ENCODE measurements at places on chromosomes 12 and 14. TPM values are rescaled to one million over a fixed set of nuclear protein-coding genes. Genes with fewer than 3 reads are reported as not detected.

DNA sequence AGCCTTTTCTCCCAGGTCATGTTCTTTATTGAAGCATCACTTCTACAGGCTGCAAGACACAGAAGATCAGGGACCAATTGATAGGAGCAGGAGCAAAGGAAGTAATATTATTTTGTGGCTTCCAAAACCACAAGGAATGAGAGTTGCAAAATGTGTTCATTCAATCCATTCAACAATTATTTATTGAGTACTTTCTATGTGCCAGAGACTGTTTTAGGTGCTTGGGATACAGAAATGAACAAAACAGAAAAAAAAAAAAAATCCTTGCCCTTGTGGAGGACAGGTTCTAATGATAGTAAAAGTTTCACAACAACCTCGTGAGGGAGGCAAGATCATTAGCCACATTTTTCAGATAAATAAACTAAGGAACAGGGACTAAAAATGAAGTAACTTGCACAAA is 20.1 kb upstream of the DACT1 start:
- no peak for DNase-seq

DNA sequence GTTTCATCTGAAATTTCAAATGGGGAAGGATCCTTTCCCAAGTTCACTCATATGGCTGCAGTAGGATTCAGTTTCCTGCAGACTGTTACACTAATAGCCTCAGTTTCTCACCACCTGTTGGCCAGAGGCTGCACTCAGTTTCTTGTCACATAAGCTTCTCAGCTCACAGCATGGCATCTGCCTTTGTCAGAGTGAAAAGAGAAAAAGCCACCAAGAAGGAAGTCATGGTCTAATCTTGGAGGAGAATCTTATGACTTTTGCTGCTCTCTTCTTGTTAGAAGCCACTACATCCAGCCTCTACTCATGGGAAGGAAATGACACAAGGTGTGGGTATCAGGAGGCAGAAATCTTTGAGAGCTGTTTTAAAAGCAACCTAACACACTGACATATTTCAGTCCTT is 39.4 kb upstream of the BTG1 start:
- no peak for DNase-seq

- no peak for DNase-seq
These were observed 604 bp downstream of the HCFC2 start for GRCh38 chr12:104064842-104065427.

GRCh38 chr14:69268223-69268622 is 8.3 kb downstream of the GALNT16 start:
- DNase-seq = no peak

GRCh38 chr14:71061458-71061857 is 154.2 kb downstream of the PCNX1 start:
- DNase-seq = no peak

DNA sequence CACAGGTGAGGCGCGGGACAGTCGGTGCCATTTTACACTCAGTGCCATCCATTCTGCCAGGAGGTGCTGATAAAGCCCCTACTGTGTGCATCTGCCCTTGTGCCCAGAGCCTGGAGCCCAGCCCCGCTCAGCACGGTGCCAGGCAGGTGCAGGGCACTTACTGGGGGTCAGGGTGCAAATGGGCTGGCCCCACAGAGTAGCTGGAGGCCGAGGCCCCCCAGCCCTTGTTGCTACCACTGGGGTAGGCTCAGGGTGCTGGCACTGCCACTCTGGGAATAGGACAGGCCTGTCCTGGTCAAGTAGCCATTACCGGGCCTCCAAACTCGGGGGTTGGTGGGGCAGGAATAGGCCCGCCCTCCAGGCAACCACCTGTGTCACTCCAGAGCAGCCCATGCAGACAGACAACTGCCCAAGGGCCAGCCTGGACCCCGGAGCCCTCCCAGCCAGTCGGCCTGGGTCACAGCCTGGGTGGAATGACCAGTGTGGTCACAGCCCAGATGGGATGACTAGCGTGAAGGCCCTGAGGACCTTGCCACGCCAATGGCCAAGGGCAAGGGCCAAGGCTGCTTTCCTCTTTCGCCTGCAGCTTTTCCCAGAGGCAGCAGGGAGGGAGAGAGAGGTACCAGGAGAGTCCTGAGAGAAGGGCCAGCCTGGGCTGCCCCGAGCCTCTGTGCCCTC is 3.0 kb downstream of the INF2 start:
- no peak for DNase-seq

GRCh38 chr12:25730489-25731349 is 177.6 kb upstream of the LMNTD1 start:
- DNase-seq = no peak

Gene RIMKLB
- polyA plus RNA-seq = 140 TPM

Gene NFATC4
- 70.3 TPM for polyA plus RNA-seq

Gene ARMH4
- 82.8 TPM for polyA plus RNA-seq
